Fibroblast of skin of scalp (primary cell): ENCODE measurements at places on chromosomes 4 and X.
A peak's percentile ranks its signal among the peaks of the same experiment; 100 is the strongest.

GRCh38 chrX:49754233-49754857 is 58.6 kb upstream of the PAGE1 start:
- DNase-seq = peak; percentile 27

DNA sequence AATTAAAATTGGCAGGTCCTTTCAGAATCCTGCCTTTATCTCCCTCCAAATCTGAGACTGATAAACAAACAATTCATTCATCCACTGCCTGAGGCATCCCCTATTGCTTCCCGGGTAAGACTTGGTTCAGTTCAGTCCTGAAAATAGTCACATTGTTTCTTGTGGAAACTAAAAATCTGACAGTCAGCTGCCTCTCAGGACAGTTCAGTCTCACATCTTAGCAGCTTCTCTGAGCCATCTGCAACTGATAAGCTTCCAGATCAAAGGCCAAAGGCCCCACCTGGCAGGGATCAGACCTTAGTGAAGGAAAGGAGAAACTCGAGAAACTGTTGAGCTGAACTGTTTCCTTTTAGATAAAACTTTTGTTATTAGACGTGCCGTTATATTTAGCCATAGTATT is 264.5 kb downstream of the IL15 start:
- no peak for DNase-seq

DNA sequence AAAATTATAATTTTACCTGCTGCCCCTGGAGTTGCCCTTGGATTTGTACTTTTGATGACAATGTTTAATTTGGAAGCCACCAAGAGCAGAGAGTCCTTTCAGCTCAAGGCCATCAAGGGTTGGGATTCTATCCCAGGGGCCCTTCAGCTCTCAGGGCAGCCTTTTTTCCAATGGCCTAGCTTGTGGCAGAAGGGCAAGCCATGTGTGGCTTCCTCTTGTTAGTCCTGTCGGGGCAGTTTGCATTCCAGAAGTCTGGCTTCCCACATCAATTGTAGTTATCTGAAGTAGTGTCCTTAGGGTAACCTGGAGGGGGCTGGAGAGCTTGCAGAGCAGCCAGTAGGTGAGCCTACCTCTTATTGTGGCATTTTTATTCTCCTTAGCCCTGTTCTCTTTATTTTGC is 569.4 kb downstream of the TRAM1L1 start:
- DNase-seq = no peak

GRCh38 chr4:40247350-40247749 is 50.5 kb downstream of the RHOH start:
- DNase-seq = no peak

DNA sequence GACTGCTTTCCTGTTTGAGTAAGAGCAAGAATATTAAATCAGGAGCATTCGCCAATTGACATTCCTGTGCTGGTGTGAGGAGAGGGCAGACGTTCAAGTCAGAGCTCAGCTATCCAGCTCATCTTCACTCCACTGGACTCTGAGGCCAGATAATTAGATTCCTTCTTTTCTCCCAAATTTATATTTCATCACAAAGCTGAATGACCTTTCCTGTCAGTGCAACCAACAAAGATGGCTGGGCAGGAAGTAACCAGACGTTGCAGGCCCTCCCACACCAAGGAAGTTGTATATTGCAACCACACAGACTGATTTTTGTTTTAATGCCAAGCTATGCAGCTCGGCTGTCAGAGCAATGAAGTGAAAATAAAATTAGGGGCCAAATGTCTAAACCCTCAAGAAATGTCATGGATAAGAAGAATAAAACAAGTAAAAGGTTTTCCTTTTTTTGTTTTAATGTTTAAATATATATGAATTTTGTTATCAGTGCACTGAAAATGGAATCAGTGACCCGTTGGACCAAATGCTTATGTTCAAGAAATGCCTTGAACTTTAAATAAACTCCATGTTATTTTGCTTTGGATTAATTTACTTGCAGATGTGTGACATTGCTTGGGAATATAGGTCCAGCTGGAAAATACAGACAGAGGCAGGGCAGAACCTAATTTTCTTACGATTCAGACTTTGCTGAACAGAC is 578.9 kb upstream of the FAT1 start:
- peak; percentile 50 for DNase-seq

GRCh38 chr4:58048491-58048890 is 938.3 kb upstream of the IGFBP7 start:
- no peak for DNase-seq

- DNase-seq = peak; percentile 9
Measured at GRCh38 chrX:51395810-51396728, 63.4 kb downstream of the NUDT10 start.

- no peak for DNase-seq
Measured at GRCh38 chrX:124764354-124764753, 418.0 kb downstream of the SH2D1A start.

- DNase-seq = peak; percentile 83
Measured at GRCh38 chr4:72489267-72489666, 79.8 kb downstream of the ADAMTS3 start.

- DNase-seq = no peak
Measured at GRCh38 chr4:17258106-17258505, 253.8 kb downstream of the QDPR start.

DNA sequence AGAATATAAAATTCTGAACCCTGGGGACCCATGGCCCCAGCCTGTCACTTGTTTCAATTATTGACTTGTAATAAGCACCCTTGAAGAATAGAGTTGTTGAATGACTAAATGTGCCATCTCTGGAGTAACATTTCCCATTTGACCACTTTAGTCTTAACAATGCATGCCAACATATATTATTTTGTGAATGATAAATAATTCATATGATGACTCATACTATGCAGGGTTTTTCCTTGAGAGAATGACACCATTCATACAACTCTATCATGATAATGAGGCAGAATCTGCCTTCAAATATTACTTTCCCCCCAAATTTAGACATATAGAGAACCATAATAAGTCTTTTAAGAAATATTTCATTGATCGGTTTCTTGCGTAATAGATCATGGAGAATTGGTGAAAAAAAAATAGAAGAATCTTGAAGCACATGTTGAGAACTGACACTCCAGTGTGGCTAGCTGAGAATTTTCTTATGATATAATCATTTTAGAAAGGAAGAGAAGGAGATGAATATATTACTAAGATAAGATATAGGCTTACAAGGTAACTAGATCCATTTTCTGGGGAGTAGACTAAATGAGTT is 404.5 kb downstream of the GRXCR1 start:
- no peak for DNase-seq

GRCh38 chr4:88818631-88819470 is 121.2 kb upstream of the NAP1L5 start:
- peak; percentile 43 for DNase-seq

DNA sequence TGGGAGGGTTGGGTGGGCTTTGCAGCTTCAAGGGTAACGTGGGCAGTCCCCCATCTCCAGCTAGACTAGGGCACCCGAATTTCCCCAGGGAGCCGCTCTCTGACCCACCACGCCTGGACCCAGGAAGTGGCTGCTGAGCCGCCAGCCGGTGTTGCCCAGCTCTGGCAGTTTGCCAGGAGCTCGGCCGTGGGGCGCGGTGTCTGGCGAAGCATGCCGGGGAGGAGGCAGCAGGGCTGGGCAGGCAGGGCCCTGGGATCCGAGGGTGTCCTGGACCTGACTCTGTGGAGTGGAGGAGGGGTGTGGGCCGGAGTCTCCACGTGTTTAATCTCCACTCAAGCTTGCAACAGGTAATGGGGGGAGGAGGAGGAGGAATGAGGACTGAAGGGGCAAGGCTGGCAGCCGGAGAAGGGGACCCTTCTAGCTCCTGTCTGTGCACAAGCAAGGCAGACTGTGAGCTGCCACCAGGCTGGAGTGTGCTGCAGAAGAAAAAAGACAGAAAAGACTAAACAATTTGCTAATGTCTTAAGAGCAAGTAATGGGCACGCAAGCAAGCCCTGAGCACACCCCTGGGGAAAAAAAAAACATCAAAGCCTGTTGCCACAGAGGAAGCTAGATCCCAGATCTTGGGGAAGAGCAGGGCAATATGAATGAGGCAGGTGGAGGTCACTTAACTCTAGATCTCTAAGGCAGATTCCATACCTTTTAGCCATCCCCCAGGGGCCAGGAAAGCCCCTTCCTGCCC is 2.4 kb downstream of the LONRF3 start:
- DNase-seq = no peak

DNA sequence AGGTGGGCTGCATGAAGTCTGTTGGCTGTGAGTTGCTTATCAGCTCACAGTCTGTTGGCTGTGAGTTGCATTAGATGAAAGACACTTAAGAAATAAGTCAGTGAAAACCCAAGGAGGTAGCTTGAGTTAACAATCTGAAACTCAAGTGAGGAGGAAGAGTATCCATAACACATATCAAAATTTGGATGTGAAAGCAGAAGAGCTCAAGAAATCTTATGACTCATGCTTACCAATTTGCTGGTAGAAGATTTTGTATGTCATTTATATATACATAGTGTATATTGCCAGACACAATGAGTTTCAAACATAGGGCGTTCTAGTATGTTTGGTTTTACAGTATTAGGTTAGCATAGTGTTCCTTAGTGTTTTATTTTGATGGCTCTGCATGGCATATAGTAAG is 107.4 kb downstream of the DDIT4L start:
- DNase-seq = no peak

DNA sequence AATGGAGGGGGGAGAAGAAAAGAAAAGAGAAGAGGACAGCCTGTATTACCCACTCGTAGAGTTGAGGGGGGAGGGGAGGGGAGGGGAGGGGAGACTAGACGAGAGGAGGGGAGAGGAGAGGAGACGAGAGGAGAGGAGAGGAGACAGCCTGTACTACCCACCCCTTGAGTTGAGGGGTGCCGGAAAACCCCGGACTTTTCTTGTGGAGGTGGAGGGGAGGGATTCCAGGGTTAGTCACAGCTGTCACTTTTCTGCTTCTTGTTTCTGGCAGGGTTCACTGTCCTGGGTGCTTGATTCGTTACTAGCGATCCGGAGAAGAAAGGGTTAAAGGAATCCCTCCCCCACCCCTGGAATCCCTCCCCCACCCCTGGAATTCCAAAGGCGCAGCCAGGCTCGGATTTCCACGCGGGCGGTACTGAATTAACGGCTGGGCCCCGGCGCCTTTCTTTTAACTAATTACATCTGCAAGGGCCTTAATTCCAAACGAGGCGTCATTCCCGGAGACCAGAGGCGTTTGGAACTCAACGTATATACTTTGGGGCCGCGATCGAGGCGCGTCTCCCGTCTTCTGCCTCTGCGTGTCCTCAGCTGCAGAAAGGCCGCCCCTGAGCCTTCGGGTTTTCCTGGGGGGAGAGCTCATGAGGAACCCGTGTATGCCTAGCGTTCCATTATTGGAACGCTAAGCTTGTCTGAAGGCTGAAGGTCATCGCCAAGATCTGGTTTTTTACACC is 20.1 kb upstream of the CSF2RA start:
- DNase-seq = peak; percentile 53

DNA sequence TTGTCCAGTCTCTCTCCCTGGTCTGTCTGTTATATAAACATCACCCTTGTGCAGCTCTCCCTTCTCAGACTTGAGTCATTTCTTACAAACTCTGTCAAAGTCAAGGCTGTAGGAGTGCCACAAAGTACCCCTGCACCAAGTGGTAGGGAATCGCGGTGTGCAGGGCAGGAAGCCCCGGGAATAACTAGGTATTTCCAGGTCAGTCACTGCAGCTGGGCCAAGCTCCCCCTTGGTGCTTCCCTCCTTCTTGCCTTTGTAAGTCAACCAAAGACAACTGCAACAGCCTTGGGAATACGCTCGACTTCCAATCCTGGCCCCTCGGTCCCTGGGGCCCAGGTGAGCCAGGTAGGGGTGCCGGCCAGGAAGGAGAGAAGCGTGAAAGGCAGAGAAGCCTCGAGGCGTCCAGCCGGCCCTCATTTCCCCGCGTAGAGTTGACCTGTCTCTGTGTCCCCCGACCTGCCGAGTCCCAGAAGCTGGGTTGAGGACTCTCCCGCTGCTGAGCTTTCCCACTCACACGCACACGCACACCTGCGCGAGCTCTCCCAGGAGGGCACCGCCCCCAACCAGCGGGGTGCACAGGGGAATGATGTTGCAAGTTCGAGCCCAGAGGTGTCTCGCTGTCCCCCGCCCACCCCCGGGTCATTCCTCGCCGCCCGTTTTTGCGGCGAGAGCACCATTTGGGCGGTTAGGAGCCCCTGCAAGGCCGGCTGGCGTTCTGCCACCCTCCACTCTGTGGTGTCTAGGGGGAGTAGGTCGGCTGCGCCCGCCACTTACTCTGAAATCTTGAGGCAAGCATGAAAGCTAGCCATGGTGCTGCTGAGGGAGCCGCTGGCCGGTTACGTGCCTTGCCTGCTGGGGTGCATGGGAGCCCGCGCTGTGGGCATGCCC is 22.8 kb upstream of the KIAA1210 start:
- DNase-seq = peak; percentile 21

DNA sequence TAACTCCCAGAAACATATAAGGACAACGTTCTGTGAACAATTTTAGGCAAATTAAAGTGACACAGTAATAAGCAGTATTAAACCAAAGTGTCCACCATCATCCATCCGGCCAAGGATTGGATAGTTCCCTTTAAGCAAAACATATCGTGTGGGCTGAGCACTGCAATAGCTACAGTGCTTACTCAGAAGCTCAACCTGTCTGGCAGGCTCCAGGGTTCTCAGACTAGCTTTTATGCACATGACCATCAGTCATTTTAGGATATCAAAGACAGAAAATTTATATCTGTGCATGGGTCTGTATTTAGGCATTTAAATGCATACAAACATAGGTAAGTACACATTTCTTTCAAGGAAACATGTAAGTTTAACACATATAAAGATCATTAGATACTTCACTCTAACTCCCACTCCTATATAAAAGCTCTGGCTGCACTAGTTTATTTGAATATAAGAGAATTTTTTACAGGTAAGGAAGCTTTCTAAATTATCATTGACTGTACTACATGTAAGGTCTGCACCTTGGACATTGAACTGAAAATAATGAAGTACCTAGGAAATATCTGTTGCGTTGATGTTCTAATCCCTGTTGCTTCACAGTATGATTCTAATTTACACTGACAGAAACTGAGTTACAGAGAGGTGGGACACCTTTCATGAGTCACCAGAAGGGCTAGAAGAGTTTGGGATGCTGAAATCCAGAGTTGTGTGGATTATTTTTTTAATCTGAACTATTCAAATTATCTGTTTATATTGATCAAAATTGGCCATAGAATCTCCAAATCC is 67.6 kb downstream of the ELOVL6 start:
- no peak for DNase-seq
